ENCODE measurements at places on chromosomes 5 and 9.

DNA sequence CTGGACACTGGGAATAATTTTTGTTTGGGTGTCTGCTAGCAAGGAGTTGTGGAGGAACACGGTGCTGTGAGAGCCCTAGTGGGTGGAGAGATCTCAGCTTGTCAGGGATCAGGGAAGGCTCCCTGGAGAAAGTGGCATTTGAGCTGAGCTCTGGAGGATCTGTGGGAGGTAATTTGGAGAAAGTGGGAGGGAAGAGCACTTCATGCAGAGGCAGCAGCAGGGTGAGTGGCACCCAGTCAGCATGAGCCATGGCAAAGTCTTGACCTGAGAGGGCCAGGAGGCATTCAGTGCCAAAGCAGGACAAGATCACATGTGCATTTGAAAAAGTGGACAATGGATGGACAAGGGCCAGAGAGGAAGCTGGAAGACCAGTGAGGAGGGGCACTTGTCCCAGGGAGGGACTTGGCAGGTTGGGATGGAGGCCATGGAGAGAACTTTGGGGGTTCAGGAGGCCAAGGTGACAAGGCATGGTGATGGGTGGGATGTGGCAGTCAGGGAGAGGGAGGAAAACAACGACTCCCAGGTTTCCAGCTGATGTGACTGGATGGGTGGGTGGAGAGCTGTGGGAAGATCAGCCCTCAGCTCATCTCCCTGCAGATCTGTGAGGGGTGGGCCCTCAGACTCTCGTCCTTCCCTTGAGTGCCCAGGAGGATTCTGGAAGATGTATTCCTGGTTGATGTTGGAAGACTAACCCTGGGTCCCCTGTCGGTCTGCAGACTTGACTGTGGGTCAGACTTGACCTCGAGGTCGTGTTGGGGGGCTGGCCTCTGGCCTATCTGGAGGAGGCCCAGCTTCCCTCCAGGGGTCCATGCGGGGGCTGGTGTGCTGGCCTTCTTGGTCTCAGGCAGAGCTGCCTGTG lies 68.9 kb upstream of the PITX1 start:
- DNase-seq, result no peak

- DNase-seq, result no peak
Observed at GRCh38 chr5:137858954-137859353, 8.7 kb upstream of the MYOT start.

DNA sequence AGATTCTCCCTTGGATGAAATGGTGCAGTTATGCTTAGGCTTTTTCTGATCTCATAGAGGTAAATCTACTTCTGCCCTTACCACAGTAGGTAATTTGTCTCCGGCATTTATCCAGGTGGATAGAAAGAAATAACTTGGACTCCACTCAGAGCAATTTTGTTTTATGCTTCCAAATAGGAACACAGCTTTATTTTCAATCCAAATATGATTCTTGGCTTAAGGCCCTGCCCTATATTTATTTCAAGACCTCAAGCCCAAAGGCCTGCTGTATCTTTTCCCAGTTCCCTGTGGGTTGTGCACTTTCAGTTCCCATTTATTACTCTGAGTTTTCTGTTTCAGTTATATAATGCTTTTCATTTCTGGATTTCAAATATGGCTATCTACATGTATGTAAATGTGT lies 274.2 kb upstream of the SMC2 start:
- no peak for DNase-seq

GRCh38 chr9:95091601-95092261 lies 225.8 kb downstream of the FANCC start:
- DNase-seq, result no peak

GRCh38 chr5:72077390-72077789 lies 29.9 kb upstream of the MAP1B start:
- DNase-seq, result no peak

DNA sequence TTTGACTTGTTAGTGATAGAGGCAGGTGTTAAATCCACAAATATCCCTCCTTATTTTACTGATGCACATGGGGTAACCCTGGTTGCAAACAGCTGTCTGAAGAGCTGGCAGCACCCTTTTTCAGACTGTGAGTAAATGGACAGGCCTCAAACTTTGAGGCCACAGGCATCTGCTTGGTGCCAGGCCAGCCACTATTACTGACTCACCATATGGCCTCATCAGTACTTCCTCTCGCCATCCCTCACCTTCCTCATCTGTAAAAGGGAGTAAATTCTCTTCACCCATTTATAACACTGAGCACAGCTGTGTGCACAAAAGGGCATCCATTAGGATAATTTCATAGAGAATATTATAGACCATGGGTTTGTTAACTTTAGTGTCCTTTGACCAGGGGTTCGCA lies 11.9 kb upstream of the TNIP1 start:
- no peak for DNase-seq

Measured in activated CD4-positive, alpha-beta T cell treated with anti-CD3 and anti-CD28 coated beads for 48 hours (primary cell).